Cerebellum (tissue), 4 donors: ENCODE measurements at places on chromosomes 13 and 19. TPM values are rescaled to one million over a fixed set of nuclear protein-coding genes. Genes with fewer than 3 reads are reported as not detected.

NLRP12 gene
- total RNA-seq, result 0.27 TPM

LYPD5 gene
- total RNA-seq, result 2.6 TPM

FCER2 gene
- total RNA-seq, result 0.18 TPM

CALR3 gene
- total RNA-seq, result not detected

CEACAM20 gene
- total RNA-seq, result not detected

LILRA1 gene
- 0.09 TPM for total RNA-seq

CD177 gene
- total RNA-seq, result 0.91 TPM

ZNF799 gene
- 6.9 TPM for total RNA-seq

ZNF813 gene
- total RNA-seq, result 6.3 TPM

ZNF8 gene
- 20.2 TPM for total RNA-seq

SHD gene
- total RNA-seq, result 10.1 TPM

CEACAM8 gene
- not detected for total RNA-seq

ZNF471 gene
- 28.3 TPM for total RNA-seq

FCAR gene
- total RNA-seq, result 0.54 TPM

NEK3 gene
- 13.8 TPM for total RNA-seq

ZNF793 gene
- 35.2 TPM for total RNA-seq

OR10H2 gene
- not detected for total RNA-seq

CCL25 gene
- not detected for total RNA-seq

APC2 gene
- 137 TPM for total RNA-seq

IGFL1 gene
- total RNA-seq, result not detected
